ENCODE measurements at places on chromosomes 1 and 21.
A peak's percentile ranks its signal among the peaks of the same experiment; 100 is the strongest.

- no peak for DNase-seq
Measured at GRCh38 chr1:14140831-14141401, 440.9 kb downstream of the PRDM2 start.

GRCh38 chr1:228487336-228488124 lies at the start of gene RNF187:
Gene RNF187, plus strand, starts transcription at chr1:228487382.
- DNase-seq = peak; percentile 91

DNA sequence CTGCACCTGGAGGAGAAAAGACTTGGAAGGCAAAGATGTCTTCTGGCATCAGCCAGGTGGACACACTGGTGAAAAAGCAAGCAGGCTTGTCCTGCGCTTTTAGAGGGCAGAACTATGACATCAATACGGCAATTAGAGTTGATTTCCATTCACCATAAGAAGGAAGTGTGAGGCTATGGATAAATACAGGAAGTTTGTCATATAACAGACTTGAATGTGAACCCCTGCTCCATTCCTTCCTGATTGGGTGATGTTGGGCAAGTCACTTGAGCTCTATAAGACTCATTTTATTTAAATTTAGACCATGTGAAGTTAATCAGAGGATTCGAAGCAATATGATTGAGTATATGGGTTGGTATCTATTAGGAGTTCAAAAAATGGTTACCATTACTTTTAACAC lies 137.8 kb downstream of the PLPP3 start:
- no peak for DNase-seq

DNA sequence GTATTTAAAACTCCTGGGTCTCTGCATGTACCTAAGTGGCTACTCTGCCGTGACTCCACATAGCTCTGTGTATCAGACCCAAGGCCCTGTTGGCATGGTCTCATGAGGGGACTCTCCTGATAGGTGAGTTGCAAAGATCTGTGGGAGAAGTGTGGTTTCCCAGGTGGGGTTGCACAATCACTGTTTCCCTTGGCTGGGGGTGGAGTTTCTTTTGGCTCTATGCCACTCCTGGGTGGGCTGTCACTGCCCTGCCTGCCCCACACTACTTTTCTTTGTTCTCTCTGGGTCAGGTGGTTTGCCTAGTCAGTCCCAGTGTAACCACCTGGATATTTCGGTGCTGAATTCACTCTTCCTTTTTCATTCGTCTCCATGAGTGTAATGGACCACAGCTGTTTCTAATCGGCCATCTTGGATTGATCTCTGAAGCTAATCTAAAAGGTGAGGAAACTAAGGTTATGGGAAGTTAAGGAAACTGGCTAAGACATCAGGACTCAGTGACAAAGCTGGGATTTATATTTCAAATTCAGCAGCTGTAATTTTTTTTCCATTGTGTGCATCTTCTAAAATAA lies 97.1 kb upstream of the CACYBP start:
- no peak for DNase-seq

DNA sequence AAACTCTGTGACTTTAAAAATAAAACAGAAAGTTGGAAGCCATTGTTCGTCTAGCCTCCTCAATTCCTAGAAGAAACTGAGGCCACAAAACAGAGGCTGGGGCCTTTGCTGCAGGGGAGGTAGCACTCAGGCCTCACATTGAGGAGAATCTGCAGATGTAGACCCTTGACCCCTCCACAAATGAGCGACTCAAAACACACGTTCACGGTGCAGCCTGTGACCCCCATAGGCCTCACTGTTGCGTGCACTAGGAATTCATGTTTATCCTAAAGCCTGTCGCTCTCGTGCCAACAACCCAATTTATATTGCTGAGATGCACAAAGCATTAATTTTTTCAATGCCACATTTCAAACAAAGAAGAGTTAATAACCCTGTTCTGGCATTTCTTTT lies 5.6 kb downstream of the TMEM51 start:
- no peak for DNase-seq

DNA sequence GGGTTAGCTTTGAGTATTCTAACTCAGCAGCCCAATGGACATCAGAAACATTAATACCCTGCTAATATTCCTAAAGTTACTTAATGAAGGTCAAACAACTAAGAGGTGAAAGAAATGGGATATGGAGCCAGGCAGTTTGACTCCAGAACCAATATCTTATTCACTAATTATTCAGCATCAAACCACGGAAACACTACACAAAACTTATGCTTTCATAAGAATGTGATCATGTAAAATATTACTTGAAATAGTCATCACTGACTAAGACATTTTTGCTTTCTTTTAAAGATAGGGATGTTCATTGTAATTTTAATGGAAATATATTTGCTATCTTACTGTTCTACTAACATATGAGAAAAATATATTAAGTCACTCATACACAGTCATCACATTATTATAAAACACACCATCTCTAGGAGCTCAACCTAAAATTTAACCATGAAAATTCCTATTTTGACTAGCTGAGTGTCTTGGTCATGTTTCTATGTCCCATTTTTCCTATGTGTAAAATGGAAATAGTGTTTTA lies 240.9 kb downstream of the KCTD3 start:
- DNase-seq = no peak

GRCh38 chr1:114076308-114076707 lies 77.4 kb downstream of the SYT6 start:
- no peak for DNase-seq

- DNase-seq = no peak
Measured at GRCh38 chr21:35198982-35199732, 150.1 kb upstream of the RUNX1 start.

DNA sequence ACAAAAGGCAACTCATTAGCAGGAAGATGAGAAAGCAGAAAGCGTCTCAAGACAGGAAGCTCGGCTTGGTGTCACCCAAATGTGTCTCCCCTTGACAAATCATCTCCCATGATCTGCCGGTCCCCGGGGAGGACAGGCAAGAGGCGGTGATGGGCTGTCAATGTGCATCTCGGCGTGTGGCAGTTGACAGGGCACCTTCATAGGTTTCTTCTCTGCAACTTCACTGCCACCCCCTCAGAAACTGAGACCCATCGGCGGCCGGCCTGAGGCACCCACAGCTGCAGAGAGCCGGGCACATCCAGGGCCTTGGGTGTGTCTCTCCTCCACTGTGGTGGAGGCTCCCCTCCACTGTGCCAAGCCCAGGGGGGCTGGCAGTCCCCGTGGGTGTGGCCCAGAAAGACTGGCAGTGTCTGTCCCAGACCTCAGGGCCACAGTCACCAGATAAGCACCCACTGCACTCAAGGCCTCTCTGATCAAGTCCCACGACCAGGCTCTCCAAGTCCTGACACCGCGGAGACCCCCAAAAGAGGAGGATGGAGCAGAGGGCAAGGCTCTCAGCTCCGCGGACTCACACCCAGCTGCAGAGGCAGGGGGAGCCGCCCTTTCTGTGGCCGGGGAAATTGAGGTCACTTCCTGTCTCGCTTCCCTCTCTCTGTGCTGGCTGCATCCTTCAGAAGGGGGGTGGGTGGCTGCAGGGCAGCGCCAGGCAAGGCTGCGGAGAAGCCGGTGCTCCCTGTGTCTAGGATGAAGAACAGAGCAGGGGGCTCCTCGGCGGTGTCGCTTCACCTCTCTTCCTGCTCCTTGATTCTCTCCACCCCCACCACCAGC lies 39.6 kb upstream of the LBR start:
- DNase-seq = peak; percentile 76

- DNase-seq = no peak
Measured at GRCh38 chr21:44029460-44030087, 17.5 kb downstream of the TRAPPC10 start.

GRCh38 chr1:236287757-236288619 lies 6.2 kb upstream of the ERO1B start:
- no peak for DNase-seq

GRCh38 chr1:113014508-113014907 lies 58.5 kb upstream of the LRIG2 start:
- no peak for DNase-seq

DNA sequence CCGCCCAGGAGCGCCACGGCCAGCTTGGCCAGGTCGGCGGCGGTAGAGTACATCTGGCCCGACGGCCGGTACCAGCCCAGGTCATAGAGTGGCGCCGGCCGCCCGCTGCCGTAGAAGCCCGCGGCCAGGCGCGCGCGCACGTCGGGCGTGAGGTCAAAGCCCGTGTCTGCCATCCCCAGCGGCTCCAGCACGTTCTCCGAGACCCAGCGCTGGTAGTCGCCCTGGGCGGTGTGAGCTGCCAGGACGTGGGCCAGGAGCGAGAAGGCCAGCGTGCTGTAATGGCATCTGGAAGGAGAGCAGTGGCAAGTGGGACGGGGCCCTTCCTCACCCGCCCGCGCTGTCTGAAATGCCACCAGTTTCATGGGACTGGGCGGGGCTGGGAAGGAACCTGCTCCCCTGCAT lies 18.9 kb downstream of the LACTBL1 start:
- no peak for DNase-seq

GRCh38 chr1:22249928-22250680 lies 107.2 kb upstream of the WNT4 start:
- DNase-seq = no peak

DNA sequence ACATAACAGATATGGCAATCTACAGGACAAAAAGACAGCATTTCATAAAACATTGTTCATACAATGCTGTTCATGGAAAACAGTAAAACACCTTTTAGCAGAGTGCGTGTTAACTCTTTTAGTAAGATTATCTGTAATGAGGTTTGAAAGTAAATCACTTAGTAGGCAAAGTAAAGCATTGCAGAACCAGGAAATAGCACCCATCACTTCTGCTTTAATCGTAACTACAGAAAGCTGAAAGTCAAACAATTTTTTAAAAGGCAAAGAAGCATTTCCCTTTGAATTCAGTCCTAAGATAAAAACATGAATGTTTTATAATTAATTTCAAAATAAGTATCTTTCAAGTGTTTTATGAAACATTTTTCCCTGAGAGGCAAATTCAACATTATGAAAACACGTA lies 63.3 kb upstream of the RNF11 start:
- DNase-seq = no peak

DNA sequence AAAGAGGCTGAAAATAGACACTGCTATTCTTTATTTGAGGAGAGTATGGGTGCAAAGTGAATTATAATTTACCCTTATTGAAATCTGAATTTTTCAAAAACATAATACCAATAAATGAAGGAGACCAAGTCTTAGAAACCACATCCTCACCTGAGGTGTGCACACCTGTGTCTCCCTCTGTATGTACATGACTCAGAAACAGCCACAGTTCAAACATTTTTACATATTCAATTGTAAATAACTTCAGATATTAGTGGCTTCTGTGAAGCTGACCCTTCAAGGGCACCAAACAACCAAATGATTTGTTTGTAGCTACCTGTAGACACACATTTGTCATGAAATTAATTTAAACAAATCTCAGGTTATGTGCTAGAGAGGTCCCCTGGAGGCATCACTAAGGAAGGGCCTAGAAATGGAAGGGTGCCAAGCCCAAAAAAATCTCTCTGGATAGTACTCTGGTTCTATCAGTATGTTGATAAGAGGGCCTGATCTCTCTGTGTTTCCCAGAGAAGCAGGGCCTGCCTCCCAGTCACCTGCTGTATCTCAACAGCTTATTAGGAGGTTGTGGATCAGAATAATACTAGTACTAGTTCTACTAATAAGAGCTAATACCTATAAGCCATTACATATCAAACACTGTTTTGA lies 28.1 kb downstream of the ERI3 start:
- no peak for DNase-seq

DNA sequence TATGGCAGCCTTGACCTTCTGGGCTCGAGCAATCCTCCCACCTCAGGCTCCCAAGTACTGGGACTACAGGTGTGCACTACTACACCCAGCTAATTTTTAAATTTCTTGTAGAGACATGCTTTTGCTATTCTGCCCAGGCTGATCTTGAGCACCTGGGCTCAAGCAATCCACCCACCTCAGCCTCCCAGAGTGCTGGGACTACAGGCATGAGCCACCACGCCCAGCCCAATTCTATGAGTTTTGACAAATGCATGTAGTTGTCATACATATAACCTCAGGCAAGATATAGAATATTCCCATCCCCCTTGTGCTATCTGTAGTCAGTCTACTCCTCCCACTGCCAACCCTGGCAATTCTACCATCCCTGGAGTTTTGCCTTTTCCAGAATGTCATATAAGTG lies 38.7 kb upstream of the TTC22 start:
- no peak for DNase-seq

DNA sequence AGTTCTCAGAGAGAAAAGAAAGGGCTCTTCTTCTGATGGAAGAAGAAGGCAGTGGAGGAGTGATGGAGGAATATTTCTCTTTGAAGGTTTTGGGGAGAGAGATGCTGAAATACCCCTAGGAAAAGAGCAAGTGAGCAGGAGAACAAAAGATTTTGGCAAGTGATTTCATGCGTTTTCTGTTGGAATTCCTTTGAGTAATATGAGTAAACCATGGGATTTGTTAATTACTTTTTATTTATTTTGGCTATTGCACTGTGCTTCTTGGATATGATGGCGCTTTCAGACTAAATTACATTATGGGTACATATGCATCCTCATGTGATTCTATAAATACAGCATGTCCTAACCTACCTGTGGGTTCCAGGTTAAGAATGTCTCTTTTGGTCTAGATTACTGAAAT lies 210.1 kb upstream of the PTGFR start:
- no peak for DNase-seq

GRCh38 chr1:234875328-234875952 lies 253.2 kb downstream of the TOMM20 start:
- no peak for DNase-seq

GRCh38 chr1:6694121-6694713 lies 7.4 kb downstream of the DNAJC11 start:
- no peak for DNase-seq

- DNase-seq = no peak
Measured at GRCh38 chr21:40517646-40518045, 329.3 kb downstream of the DSCAM start.

DNA sequence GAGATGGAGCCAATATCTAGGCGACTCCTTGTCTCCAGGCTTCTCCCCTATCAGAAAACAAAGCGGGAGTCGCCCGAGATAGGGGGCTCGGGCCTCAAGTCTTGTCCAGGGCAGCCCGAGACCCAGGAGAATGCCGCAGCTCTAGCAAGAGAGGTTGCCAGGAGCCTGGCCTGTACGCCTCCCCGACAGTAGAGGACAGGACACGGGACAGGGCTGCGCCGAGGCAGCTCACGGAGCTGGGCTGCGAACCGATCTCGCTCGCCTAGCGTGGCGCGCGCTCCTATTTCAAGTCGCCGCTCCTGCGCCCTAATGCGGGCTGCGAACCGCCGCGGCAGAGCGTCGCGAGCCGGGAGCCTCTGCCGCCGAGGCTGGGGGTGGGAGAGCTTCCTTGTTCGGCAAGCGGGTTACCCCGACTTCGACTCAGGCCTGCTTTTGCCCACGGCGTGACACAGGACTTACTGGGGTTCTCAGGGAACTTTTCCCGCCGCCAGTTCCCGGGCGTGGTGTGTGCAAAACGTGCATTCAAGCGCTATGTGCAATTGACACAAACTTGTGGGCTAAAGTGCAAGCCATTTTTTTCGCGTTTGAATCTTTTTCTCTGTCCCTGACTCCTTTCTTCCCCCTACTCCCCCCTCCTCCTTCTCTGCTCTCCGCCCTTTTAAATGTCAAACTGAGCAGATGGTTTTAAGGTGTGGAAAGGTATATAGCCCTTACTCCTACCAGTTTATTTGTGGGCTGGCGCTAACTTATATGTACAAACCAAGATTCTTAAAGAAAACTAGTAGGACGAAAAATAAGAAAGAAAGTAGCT lies 2.4 kb upstream of the PROX1 start:
- no peak for DNase-seq

GRCh38 chr1:205502111-205502810 lies 2.2 kb upstream of the CDK18 start:
- DNase-seq = no peak

Data from activated CD4-positive, CD25-positive, alpha-beta regulatory T cell treated with anti-CD3 and anti-CD28 coated beads, Interleukin-2, amount 50 U/mL, for 72 hours (primary cell).